ENCODE measurements at places on chromosomes 11 and 22.

DNA sequence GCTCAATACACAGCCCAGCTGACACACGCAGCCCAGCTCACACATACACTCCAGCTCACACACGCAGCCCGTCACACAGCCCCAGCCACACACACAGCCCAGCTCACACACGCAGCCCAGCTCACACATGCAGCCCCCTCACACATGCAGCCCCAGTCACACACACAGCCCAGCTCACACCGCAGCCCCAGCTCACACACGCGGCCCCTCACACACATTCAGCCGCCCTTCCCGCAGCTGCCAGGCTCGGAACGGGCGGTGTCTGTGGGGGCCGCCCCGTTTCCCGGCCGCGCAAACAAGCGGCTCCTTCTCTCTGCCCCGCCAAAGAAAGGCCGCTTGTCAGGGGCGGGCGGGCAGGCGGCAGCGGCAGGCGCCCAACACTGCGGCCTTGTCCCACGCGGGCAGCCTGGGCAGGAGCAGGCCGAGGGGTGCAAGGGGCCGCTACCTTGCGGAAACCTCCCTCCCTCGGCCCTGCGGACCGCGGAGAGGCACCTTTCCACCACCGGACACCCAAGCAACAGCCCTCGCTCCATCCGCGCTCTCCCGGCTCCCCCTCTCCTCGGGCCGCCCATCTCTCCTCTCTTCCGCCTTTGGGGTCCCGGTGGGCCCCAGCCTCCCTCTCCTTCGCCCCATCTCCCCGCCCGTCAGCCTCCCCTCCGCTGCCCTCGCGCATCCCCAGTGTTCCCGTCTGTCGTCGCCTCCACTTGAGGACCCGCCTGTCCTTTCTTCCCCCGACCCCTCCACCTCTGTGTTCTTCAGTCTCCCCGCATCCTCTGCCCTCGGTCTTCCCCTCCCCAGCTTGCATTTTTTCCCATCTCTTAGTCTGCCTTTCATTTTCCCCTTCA is 2.2 kb downstream of the PHLDB1 start:
- DNase-seq, result peak; percentile 44

GRCh38 chr22:28915969-28916368 is 32.6 kb downstream of the ZNRF3 start:
- DNase-seq, result no peak

- DNase-seq, result no peak
Measured at GRCh38 chr11:122883646-122883979, 1.1 kb downstream of the JHY start.

GRCh38 chr11:67675058-67675747 is 780 bp upstream of the ALDH3B2 start:
- DNase-seq, result no peak

DNA sequence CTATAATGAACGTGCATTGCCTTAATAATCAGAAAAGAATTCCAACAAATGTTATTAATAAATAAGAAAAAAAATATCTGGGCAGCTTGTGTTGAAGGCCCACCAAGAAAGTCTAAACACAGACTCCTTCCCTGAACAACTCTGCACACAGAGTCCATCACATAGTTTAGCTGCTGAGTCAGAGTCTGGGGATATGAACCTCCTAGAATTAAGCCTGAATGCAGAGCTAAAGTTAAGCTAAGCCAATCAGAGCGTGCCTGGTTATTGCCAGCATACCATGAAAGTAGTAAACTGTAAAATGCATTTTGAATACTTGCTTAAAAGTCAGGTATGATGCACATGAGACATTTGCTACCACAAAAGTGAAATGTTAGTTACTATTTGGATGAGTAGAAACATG is 25.6 kb upstream of the TENM4 start:
- DNase-seq, result no peak

Measured in activated CD4-positive, alpha-beta T cell treated with anti-CD3 and anti-CD28 coated beads for 48 hours (primary cell).